Activated T-cell treated with anti-CD3 and anti-CD28 coated beads, Interleukin-2, amount 50 U/mL, for 72 hours (primary cell): ENCODE measurements at places on chromosomes 6 and 20.

DNA sequence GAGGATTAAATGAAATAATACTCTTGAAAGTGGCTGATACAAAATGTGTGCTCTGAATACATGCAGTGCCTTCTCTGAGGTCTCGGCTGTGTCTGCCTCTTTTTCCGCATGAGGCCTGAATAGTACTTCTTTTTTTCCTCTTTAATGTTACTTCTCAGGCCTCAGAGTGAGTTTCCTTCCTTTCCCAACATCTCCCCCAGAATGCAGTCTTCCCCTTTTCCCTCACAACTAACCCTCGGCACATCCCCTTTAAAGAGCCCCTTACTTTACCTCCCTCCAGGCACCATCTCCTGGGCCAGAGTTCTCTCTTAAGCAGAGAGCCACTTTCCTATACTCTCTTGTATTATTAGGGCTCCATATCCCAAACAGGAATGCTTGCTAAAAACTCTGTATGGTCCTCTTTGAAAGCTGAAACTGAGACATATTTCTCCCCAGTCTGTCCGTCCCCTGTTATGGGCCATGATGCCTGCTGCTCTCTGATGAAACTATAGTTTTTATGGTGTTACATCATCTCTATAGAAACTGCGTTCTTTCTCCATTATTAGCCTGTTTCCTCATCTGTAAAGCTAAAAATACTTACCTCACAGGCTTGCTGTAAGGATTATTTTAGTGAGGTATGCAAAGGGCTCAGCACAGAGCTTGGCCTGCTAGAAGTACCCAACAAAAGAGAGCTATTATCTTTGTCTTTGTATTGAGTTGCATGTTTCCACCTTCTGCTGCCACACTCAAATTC lies 2.3 kb downstream of the PLAGL2 start:
- no peak for DNase-seq

- no peak for DNase-seq
Measured at GRCh38 chr6:3766214-3766613, 14.7 kb upstream of the PXDC1 start.

DNA sequence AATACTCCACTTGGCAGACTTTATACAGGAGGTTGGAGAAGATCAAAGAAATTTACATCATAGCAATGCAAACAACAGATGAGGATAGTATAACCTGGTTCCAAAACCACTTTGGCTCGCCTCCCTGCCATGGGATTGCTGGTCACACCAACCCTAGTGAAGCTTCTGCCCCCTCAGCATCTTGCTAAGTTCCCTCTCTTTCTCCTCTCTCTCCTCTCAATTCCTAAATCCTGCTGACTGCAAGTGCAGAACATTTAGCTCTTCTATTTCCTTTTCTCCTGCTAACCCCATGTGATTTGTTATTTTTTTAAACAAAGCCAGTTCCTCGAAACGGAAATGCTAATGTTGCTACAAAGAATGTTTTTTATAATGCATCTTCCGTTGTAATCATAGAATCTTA lies 50.3 kb upstream of the LY86 start:
- no peak for DNase-seq

- DNase-seq: no peak
Measured at GRCh38 chr6:129717277-129717676, 7.3 kb upstream of the ARHGAP18 start.

GRCh38 chr6:168528474-168529095 lies 87.6 kb downstream of the SMOC2 start:
- no peak for DNase-seq

GRCh38 chr6:93789532-93789931 lies 370.2 kb upstream of the EPHA7 start:
- DNase-seq: no peak

DNA sequence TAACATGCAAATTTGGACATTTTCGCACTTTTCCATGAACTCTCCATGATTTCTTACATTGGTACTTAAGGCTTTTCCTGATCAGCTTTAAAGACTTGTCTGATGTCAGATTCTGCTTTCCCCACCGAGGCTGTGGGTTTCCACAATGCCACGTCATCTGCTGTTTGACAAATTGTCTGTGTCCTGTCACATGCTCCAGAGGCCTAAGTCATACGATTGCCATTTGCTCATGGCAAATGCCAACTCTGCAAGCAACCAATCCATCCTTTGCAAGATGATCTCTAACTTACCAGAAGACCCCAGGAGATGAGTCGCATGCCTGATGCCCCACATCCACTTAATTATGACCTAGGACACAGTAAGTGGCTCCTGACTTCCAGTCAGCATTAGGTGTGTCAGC lies 556.5 kb downstream of the BMP2 start:
- no peak for DNase-seq

- DNase-seq: no peak
Measured at GRCh38 chr6:8084586-8084985, 17.8 kb downstream of the EEF1E1 start.

DNA sequence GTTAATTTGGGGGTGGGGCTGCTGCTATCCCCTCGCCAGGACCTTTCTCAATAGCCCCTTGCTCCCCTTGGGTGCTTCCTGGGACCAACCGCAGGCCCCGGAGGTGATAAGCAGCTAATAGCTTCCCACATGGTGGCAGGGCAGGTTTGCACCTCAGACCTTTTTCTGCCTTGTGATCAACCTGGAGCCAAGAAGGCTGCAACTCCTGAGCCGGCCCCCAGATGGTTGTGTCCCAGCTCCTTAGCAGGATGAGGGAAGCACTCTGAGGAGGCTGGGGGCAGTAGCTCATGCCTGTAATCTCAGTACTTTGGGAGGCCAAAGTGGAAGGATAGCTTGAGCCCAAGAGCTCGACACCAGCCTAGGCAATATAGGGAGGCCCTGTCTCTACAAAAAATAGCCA lies 85.5 kb downstream of the BMP7 start:
- no peak for DNase-seq

GRCh38 chr20:39534846-39535245 lies 572.7 kb downstream of the DHX35 start:
- no peak for DNase-seq

GRCh38 chr20:44858606-44859360 lies 26.7 kb upstream of the YWHAB start:
- DNase-seq: no peak

GRCh38 chr20:63156221-63156671 lies 59.7 kb downstream of the YTHDF1 start:
- no peak for DNase-seq

GRCh38 chr20:44785768-44786167 lies 24.6 kb downstream of the RIMS4 start:
- DNase-seq: no peak

DNA sequence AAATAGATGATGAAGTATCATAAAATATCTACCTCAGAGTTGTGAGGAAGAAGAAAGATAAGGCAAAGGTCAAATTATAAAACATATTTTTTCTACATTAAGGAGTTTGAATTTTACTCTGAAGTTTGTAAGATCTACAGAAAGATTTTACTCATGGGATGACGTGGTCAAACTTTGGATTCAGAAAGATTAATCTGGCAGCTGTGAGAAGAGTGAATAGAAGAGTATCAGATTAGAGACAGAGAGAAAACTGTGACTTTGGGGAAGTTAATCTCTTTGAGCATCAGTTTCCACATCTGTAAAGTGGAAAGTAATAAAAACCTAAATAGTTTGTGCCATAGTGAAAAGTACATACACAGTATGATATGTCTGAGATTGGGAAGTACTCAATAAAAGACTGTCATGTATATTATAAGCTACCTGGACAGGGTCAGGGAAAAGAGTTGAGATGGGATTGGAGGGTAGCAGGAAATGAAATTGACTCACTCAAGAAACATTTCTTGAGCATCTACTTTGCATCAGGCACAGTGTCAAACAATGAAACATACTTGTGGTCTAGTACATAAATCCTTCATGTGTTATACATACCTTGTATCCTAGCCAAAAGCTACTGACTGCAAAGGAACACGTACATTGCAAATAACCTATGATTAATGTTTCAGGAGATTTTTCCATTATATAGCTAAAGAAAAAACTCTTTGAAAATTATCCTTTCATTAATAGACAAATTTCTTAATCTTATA lies 222.1 kb downstream of the TMEM200A start:
- DNase-seq: no peak

- no peak for DNase-seq
Measured at GRCh38 chr6:7559651-7560385, 18.3 kb downstream of the DSP start.

- no peak for DNase-seq
Measured at GRCh38 chr6:119501798-119502483, 152.4 kb upstream of the MAN1A1 start.

DNA sequence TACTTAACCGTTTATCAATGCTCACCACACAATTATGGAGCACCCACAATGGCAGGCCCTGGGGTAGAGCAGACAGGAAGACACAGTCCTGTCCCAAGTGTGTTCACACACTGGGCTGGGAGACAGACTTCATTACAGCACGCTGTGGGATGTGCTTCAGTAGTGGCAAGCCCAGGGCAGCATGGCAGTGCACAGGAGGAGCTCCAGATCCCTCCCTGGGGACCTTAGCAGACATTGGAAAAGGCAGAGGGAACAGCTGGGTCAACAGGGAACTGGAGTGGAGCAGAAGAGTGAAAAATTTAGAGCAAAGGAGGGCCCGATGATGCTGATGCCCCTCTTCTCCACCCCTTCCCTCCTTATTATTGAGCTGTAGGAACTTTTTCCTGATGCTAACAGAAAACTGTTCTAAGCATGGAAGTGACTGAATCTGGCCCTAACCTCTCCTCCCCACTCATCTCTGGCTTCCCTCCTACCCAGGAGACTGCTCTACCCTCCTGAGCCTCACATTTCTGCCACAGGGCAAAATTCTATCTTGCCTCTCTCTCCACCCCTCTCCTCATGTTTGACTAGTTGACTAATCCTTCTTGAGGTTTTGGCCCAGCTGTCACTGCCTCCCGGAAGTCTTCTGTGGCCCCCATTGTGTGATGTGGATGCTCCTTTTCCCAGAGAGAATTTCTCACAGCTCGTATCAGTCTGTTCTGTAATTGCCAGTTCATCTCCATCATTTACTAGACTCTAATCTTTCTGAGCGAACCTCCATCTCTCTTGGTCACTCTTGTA lies 41.3 kb upstream of the NOP56 start:
- DNase-seq: no peak

- DNase-seq: no peak
Measured at GRCh38 chr6:71387179-71387578, 98.6 kb downstream of the OGFRL1 start.

GRCh38 chr20:24100370-24101011 lies 111.9 kb upstream of the GGTLC1 start:
- DNase-seq: peak; percentile 66

- DNase-seq: no peak
Measured at GRCh38 chr6:112416866-112417265, 69.7 kb downstream of the RFPL4B start.

- DNase-seq: no peak
Measured at GRCh38 chr20:50336661-50337060, 146.0 kb downstream of the CEBPB start.
